ENCODE measurements at places on chromosomes 16 and 17.
A peak's percentile ranks its signal among the peaks of the same experiment; 100 is the strongest.

DNA sequence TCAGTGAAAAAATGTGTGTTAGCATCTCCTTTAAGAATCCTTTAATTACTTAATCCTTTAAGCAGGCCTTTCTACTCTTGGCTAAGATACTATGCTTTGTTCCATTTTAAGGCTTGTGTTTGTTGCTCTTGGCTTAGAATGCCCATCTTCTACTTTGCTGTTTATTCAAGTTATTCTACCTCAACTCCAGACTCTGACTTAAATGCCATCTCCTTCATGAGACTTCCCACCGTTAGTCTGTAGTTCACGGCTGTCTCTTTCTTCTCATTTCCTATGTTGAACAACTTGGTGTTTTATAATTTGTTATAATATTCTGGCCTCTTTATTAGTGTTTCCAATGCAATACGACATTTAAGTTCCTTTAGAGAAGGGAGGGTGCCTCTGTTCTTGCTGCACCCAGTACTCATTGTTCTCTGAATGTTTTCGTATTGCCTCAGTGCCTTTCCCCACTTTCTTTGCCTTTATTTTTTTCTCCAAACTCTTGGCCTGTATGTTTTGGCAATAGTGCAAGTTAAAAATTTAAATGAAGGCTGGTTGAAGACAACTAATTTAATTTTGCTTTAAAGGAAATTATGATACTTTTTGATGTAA is 6.1 kb upstream of the KRT10 start:
- DNase-seq, result no peak

- DNase-seq, result no peak
These were observed 15.4 kb upstream of the DNASE1 start for GRCh38 chr16:3638916-3639644.

DNA sequence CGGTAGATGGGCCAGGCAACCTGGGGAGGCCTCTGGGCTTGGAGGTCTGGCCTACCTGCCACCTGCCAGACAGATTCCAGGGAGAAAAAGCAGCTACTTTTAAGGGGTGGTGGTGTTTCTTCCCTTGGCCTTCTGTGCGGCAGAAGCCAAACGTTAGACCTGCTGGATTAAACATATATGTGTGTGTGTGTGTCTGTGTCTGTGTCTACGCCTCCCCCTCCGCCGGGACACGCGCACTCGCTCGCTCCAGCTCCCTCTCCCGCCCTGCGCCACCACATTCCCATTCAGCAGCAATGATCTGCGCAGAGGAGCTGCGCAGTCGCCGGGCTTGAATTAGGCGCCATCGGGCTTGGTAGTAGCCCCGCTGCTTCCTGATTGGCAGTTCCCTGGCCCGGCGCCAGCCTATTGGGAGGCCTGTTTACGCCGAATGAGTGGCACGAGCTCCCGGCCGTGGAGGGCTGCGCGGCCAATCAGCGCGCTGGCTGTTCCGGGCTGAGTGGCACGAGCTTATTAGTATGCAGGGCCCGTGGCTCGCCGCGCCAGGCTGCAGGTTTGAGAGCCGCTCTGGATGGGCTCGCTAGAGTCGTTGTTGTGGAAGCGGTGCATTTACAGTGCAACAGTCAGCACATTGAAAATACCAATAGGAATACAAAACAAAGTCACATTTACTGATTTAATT is at the start of gene BAHCC1:
Gene BAHCC1, plus strand, starts transcription at position 537 of the 679 bp plus-strand sequence. CDS start 4,283 bp downstream, outside the sequence.
- DNase-seq, result peak; percentile 100

DNA sequence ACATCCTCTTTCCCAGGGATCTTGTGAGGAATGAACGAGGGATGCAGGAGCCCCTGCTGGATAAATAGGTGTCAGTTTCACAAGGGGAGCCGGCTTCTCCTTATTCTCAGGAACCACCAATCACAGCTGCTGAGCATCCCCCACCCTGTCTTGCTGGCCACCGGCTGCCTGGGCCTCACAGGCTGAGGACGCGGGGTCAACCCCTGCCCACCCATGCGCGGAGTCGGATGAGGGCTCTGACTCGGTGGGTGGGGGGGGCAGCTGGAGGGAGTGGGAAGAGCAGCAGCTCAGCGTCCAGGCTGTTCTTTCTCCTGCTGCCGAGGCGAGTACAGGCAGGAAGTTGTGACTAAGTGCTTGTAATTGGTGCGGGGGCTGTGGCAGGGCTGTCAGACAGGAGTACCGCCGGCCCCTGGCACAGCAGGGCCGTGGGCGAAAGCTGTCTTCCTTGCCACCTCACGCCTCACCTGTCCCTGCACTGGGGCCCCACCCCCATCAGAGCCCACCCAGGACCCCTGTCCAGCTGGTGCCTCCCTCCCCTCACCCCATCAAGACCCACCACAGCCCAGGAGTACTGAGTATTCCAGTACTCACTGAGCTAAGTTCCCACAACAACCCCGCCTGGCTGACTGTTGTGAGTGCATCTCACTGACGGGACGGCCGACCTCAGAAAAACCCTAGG is 11.0 kb upstream of the DPEP1 start:
- DNase-seq, result peak; percentile 73

- peak; percentile 3 for DNase-seq
These were observed 46.0 kb upstream of the ERCC4 start for GRCh38 chr16:13873835-13874438.

GRCh38 chr17:81043725-81044427 is 8.9 kb downstream of the BAIAP2 start:
- DNase-seq, result no peak

DNA sequence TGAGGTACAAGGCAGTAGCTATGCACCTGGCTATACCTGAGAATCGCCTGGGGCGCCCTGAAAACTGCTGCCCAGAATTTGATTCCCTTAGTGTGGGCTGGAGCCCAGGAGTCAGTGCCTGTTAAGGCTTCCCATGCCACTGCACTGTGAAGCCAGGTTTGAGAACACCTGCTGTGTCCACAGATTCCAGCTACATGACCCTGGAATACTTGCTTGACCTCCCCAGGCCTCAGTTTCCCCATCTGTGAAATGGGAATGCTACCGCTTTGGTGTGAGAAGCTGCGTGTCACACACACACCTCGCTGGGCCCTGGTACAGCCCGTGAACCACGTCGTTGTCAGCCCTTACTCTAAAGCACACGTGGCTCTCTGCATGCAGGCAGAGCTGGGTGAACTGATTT is 271.0 kb downstream of the C16orf95 start:
- DNase-seq, result no peak

DNA sequence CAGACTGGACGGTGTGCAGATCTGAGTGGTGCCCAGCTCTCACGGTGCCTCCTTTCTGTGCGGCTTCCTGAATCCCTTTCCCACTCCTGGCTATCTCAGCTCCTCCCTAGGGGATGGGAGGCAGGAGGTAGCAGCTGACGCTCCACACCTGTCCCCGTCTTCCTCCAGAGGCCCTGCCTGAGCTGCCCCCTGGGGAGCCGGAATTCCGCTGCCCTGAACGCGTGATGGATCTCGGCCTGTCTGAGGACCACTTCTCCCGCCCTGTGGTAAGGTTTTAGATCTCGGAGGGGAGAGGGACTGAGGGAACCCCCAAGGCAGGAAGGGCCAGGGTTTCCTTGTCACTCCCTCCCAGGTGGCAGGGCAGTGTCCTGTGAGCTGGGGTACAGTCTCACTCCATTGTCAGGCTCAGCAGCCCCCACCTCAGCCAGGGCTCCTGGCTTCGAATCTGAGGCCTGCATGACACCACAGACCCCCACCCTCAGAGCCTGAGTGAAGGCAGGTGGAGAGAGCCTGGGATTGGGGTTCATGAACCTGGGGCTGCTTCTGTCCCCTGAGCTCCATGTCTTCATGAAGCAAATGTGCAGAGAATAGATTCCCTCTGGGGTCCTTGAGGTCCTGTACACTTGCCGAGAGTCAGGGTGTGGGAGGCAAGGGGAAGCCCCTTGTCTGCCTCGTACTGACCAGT is 6.6 kb downstream of the DEF8 start:
- no peak for DNase-seq

- no peak for DNase-seq
These were observed 105.8 kb upstream of the SDK2 start for GRCh38 chr17:73749928-73750605.

DNA sequence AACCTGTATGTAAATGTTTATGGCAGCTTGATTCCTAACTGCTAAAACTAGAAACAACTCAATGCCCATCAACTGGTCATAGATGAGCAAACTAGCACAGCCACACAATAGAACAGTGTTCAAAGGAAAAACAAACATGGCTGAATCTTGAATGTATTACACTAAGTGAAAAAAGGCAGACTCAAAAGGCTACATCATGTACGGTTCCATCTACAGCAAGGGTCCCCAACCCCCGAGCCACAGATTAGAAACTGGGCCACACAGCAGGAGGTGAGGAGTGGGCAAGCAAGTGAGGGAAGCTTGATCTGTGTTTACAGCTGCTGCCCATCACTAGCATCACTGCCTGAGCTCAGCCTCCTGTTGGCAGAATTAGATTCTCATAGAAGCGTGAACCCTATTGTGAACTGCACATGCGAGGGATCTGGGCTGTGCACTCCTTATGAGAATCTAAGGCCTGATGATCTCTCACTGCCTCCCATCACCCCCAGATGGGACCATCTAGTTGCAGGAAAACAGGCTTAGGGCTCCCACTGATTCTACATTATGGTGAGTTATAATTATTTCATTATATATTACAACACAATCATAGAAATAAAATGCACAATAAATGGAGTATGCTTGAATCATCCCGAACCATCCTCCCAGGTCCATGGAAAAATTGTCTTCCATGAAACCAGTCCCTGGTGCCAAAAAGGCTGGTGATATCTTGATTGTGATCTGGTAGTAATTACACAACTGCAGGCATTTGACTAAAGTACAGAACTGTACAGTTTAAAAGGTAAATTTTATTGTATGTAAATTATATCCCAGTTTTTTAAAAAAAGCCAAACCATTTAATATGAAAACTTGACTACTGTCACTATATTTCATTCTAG is 7.7 kb downstream of the CEP20 start:
- DNase-seq, result no peak

GRCh38 chr17:7824021-7824924 is 9.7 kb upstream of the KDM6B start:
- no peak for DNase-seq

DNA sequence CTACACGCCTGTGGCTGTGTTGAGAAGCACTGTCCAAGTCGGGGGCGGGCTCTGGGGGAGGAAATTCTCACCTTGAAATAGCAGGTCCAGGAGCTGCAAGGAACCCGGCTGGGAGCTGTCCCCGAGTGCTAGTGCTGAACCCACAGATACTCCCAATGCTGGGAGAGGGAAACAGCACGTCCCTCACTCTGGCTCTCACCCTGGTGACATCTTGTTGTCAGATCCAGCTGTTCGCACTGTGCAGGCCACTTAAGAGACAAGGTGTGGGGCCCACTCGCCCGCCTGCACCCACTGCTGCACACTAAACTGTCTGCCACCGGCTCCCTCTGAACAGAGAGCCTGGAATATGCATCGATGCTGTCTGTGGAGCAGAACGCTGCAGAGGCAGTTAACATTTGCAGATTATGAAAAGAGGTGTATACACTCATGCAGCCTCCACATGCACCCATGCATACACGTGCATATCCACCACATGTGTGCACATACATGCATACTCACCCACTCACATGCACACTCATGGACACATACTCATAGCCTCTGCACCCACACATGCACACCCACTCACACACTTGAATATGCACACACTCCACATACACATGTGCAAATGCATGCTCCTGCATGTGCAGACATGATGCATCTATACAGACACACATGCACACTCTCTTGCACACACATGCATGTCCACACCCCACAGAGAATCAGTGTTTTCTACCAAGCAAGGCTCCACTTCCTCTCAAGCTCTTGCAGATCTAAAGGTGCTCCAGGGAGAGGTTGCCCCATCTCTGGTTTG is 42.0 kb downstream of the MGAT5B start:
- DNase-seq, result peak; percentile 58

DNA sequence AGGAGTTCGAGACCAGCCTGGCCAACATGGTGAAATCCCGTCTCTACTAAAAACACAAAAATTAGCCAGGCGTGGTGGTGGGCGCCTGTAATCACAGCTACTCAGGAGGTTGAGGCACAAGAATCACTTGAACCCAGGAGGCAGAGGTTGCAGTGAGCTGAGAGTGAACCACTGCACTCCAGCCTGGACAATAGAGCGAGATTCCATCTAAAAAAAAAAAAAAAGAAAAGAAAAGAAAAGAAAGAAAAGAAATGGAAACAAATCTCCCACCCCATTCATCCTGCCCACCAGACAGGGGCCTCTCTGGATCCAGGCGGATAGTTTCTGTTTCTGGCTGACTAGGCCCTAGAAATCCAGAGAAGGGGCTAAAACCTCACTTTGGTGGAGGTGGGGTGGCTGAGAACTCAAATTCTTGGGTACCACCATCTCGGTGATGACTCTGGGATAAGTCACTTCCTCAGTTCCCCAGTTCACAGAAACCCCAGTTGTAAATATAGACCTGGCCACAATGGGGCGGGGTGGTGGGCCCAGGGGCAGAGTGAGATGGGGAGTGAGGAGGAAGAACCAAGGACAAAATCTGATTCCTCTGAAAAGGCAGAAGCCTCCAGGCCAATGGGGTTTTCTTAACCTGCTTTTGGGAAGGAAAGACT is 22.2 kb downstream of the SOCS1 start:
- no peak for DNase-seq

DNA sequence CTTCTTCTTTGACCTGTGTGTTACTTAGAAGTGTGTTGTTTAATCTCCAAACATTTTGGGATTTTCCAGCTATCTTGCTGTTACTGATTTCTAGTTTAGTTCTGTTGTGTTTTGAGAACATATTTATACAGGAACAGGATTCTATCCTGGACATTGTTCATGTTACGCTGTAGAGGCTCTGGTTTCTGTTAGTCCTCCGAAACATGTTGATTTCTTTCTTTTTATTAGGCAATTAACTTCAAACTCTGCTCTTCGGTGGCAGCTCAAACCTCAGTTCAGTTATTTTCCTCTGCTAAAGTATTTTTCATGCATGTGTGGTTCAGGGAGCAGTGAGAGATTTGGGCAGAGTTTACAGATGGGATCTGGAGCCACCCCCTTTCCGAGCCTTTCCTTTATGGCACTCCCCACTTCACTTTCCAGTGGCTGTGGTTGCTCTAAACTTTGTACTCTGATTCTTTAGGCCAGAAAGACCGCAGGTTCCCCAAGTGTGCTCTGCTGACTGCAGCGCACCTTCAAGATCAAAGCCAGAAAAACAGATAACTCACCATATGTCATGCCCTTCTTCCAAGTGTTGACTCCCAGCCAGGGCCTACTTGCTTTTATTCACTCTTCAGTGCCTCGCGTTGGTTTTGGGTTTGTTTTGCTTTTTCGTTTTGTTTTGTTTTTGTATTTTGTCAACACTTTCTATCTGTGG is 77.6 kb upstream of the KSR1 start:
- no peak for DNase-seq

DNA sequence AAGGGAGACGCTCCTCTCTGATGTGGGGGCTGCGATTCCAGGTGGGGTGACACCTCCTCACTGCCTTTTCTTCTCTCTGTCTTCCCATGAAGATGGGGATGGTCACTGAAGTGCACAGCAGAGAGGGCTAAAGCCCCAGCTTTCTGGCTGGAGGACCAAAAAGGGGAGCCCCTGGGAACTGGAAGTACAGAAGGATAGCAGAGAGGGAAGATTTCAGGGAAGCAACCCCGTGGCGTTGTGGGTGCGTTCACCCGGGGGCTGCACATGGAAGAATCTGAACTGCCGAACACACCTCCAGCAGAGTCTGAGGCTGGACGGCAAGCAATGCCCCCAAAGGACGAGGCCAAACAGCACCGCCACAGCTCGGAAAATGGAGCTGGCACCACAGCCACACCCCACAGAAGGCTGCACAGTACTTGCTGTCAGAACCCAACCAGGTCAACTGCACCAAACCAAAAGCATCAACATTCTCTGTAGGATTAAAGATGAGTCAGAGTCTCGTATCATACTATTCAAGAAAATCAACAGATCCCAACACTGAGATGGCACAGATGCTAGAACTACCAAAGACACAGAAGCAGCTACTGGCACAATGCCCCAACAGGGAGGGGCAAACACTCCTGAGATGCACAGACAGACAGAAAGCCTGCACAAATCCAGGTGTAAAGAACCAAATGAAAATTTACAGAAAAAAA is 49.9 kb downstream of the MAP1LC3B start:
- no peak for DNase-seq
